ENCODE measurements at places on chromosomes 4 and X.

DNA sequence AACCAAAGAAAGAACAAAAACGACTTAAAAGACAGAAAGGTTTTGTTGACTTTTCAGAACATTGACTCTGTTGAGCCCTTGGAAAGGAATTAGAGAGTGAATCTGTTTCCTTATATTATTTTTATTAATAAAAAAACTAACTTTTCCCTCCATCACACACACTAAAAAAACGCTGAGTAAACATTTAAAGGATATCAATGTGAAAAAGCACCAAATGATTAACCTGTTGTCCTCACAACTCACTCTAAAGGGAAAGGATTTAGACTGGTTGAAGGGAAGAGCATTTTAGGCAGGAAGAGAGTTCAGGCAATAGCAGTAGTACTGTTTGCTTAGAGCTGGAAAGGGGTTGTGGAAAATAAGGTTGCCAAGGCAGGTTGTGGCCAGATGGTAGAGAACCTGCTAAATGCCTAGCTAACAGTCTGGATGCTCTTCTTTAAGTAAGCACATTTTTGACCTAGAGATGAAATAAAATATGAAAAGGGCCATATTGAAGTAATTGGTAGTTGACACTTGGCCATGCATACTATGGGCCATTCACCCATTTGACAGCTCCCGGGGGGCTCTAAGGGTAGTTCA, 98.0 kb upstream of the NDP start:
- no peak for DNase-seq

- no peak for DNase-seq
Observed at GRCh38 chrX:108671526-108671925, 64.8 kb downstream of the IRS4 start.

GRCh38 chr4:95165926-95166524, 382.7 kb downstream of the UNC5C start:
- DNase-seq: no peak

DNA sequence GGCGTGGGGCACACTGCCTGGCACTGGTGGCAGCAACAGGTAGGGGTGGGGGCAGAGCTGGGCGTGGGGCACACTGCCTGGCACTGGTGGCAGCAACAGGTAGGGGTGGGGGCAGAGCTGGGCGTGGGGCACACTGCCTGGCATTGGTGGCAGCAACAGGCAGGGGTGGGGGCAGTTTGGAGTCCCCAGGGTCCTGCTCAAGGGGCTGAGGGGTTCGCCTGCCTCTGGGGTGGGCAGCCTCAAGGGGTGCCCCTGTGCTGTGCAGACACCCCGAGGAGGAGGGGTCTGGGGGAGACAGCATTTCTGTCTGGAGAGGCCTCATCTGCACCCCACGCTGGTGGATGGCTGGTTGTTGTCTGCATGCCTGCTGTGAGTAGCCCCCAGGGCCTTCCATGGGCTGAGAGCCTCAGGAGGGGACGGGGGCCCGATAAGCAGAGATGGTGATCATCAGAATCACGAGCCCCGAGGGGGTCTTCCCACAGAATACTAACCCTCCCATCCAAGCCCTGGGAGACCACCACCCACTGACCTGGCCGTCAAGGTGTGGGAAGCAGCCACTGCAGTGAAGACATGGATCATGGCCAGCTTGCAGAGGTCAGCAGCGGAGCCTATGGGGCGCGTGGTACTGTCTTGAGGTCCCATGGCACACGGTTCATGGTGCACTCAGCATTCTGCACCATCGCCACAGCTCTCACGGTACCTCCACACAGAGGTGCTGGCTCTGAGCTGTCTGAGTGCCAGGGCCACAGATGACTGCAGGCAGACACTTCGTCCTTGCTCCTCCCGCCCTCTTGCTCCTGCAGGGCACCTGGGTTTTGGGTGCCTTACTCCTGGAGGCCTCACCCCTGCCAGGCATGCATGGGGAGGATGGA, 21.5 kb downstream of the NAT8L start:
- no peak for DNase-seq

DNA sequence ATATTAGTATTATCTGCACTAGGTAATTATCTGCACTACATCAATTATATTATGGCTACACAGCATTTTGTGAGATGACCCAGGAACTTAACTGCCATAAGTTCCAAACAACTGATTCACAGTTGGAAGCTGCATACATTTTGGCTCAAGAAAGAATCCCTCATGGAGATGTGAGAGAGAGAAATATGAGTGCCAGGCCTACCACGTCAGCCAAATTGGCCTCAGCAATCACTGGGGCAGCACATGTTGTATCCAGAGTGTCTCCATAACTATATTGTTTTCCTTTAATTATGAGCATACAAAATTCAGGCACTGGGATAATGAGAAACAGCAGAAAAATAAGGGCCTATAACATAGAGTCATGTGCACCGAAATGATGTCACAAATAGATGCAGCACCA, 174.2 kb upstream of the DMD start:
- DNase-seq: no peak

DNA sequence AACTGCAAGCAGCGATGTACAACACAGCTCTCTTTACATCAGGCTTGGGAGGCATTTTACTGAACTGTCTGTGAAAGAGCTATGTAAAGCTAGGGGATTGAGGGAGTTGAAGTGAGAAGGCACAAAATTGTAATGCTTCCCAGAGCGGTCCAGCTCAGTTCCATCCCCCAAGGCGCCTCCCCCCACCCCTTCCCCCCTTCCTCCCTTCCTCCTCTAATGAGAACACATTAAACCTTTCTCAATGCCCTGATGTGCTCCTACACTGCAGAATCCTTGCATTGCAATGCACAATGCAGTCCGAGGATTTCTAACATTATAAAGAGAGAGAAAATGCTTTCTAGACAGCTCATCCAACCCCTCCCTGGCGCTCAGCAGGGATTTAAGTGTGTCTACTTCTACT, 73.9 kb downstream of the CXXC4 start:
- DNase-seq: no peak

DNA sequence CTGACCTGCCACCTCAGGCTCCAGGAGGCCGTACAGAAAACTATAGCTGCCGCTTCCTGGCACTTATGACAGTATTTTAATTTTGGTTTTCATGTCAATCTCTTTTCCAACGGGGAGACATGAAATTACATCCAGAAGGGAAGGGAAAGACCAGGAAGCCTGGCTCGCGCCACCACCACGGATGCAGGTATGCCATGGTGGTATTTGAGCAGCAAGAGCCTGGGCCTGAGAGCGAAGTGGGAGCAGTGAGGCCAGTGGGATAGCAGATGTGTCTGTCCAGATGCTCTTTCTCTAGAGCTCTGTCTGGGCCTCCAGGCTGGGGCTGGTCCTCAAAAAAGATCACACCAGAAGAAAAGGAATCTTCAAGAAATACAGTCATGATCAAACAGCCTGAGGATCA, 82.5 kb upstream of the CPEB2 start:
- DNase-seq: no peak

GRCh38 chr4:185638548-185639301, 103.4 kb upstream of the PDLIM3 start:
- DNase-seq: no peak

Data from hypothalamus (tissue), 51 donors.